Ascending aorta (tissue), 2 donors: ENCODE measurements at places on chromosomes 7 and 10. TPM values are rescaled to one million over a fixed set of nuclear protein-coding genes. Genes with fewer than 3 reads are reported as not detected.

NPY gene
- not detected for total RNA-seq

TM9SF3 gene
- 30.4 TPM for total RNA-seq

DNA sequence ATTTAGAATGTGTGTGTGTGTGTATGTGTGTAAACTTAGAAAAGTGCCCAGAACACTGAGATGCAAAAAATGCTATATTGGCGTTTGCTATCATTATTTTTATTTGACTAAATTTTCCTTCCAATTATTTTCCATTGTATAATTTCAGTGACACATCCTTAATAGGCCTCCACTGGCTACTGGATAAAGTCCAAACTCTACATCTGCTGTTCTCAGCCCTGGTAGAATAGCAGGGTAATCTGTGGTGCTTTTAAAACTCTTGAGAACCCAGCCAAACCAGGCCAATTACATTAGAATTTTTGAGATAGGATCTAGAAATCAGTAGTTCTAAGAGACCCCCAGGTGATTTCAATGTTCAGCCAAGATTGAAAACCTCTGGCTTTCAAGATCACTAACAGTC is 66.4 kb downstream of the ZNF503 start:
- DNase-seq = no peak

DNA sequence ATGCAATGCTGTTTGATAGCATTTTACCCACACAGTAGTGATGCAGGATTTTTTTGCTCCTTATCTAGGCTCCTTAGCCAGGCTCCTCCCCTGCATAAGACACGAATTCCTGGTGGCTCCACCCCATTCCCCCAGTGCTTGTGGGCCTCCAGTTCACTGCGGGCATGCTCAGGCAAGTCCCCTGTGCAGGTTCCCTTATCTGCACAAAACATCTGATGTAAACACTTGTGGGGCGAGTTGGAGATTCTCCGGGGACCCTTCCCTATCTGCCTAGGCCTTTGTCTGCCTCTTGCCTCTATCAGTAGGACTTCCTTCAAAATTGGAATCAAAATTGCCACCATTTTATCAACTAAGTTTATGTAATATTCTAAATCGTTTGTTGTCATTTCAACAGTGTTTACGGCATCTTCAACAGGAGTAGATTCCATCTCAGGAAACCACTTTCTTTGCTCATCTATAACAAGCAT is 5.4 kb upstream of the STK17A start:
- DNase-seq = no peak

- no peak for DNase-seq
Measured at GRCh38 chr10:129307141-129307540, 159.9 kb upstream of the MGMT start.

- DNase-seq = peak; percentile 19
Measured at GRCh38 chr10:69956741-69957230, 95.9 kb upstream of the MACROH2A2 start.

GRCh38 chr10:62000037-62000603 is 98.6 kb downstream of the ARID5B start:
- DNase-seq = no peak

DNA sequence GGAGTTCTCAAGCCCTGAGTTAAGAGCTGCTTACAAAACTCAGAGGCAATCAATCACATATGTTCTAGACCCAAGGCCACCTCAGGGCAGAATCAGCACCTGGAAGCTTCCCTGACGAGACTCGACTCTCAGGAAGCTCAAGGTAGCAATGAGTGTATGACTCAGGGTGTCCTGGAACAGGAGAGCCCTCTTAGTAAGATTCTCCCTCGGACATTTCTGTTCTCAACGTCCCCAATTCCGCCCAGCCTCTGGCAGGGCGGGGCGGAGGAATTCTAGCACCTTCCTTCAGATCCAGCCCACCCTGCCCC is 39.6 kb upstream of the PROSER2 start:
- DNase-seq = no peak

DNA sequence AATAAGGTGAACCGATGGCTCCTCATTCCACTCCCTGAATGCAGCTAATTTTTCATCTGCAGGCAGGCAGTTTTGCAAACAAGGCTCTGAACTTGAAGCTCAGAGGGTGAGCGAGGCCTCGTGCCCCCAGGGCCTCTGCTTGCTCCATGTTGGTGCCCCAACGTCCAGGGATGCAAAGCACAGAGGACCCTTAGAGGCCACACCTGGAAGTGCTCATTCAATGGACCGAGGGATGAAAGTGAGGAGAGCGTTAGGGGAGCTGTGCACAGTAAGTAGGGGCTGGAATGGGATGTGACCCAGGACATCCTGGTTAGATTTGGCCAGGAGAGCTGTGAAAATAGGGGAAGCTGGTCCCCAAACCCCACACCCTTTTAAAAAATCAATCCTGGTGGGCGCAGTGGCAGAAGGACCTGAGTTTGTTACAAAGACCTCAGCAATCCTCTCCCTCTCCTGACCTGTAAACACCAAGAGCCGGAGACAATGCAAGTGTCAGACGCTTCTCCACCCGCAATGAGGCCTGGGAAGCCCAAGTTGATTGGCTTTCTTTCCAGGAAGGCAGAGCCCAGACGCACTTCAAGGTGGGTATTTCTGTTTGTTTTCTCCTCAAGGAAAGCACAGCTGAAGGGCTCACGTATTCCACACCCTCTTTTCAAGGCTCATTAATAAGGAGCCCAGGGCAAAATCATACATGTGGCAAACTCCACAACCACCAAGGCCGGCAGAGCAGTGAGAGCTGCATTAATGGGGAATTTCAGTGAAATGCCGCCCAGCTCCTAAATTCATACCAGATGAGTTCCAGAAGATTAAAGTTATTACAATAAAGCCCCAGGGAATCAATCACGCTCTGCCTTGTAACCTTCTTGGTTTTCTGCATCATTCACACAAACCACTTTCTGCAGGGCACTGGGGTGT is 14.1 kb upstream of the CXCL12 start:
- DNase-seq = peak; percentile 46

GRCh38 chr10:43707770-43708169 is 59.1 kb upstream of the ZNF32 start:
- no peak for DNase-seq

- peak; percentile 79 for DNase-seq
Measured at GRCh38 chr7:43758029-43758821, at the start of gene BLVRA. Gene BLVRA (plus strand): TSS chr7:43758680. CDS start chr7:43771159, 12,479 bp downstream.

DNA sequence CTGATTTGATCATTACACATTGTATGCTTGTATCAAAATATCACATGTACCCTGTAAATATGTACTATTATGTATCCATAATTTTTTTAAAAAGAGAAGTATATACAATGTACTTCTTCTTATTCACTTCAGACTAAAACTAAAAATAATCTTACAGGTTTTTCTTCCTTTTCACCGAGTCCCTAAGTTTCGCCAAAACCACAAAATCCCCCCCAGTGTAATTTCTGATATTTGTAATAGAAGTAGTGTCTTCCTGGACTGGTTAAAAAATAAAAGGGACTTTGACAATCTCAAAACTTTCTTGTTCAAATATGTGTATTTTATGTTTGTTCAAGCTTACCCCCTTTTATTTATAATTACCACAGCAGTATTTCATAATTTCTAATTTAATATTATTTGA is 23.9 kb downstream of the EPC1 start:
- no peak for DNase-seq

GRCh38 chr7:29809533-29810155 is 3.3 kb downstream of the WIPF3 start:
- DNase-seq = no peak

- DNase-seq = no peak
Measured at GRCh38 chr7:47190462-47190861, 391.4 kb downstream of the TNS3 start.

GRCh38 chr7:118863966-118864365 is 639.5 kb downstream of the ANKRD7 start:
- DNase-seq = no peak

GRCh38 chr10:14838582-14839304 is 637 bp downstream of the HSPA14 start:
- DNase-seq = peak; percentile 65
